Neural crest cell (in vitro differentiated cells): ENCODE measurements at places on chromosomes 6 and 20.

- DNase-seq, result no peak
Observed at GRCh38 chr20:63328026-63328700, 33.0 kb downstream of the CHRNA4 start.

GRCh38 chr6:87196275-87196842 is 41.0 kb downstream of the ZNF292 start:
- DNase-seq, result no peak

DNA sequence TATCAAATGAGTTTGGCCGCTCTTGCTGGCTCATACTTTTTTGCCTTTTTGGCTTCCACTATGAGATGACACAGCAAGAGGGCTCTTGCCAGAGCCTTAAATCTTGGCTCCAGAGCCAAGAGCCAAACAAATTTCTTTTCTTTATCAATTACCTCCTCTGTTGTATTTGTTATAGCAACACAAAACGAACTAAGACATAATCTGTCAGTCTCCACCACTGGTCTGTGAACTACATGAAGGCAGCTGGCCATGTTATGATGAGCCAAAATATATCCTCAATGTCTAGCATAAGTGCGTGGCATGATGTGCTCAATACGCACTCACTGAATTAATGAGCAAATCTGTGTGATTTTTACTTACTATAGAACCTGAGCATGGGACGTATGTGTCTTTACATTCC is 220.0 kb upstream of the ZNF217 start:
- no peak for DNase-seq

GRCh38 chr6:44642870-44643522 is 255.5 kb downstream of the CDC5L start:
- no peak for DNase-seq

DNA sequence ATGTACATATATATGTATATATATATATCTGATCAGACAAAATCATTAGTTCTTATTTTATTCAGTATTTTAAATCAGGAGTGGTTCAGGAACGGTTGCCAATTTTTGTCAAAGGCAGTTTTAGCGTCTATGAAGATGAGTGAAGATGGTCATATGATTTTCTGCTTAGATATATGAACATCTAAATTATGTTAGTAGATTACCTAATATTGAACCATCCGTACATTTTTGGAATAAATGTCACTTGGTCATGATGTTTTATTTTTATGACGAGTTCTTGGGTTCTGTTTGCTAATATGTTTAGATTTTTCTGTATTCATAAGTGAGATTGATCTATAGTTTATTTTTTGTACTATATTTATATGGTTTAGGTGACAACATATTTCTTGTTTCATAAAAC is 3.3 kb downstream of the TMEM244 start:
- no peak for DNase-seq

DNA sequence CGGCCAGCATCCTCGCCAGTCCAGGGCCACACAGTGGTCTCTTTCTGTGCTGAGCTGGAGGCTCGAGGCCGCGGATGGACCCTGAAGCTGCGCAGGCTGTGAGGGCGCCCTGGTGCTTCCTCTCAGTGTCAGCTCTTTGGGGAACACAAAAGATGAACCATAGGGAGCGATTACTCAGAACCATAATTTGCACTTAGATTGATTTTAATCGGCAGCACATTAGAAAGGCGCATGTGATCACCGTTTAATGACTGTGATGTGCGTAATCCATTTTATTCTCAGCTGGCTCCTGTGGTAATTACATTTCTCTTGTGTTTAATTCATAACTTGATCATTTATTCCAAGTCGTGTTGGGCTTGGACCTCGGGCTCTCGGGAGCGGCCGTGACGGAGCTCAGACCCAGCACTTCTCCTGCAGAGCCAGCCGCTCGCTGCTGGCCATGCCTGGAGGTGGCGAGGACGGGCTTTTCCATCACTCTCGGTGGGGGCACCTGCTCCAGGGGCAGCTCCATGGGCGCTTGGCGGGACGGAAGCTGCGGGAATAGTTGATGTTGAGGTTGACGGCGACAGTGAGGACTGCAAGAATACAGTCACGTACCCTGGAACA is 25.6 kb upstream of the NTSR1 start:
- no peak for DNase-seq

GRCh38 chr20:29878777-29879442 is 1378.6 kb upstream of the DEFB115 start:
- no peak for DNase-seq

GRCh38 chr6:55490871-55491270 is 88.1 kb downstream of the HMGCLL1 start:
- no peak for DNase-seq

DNA sequence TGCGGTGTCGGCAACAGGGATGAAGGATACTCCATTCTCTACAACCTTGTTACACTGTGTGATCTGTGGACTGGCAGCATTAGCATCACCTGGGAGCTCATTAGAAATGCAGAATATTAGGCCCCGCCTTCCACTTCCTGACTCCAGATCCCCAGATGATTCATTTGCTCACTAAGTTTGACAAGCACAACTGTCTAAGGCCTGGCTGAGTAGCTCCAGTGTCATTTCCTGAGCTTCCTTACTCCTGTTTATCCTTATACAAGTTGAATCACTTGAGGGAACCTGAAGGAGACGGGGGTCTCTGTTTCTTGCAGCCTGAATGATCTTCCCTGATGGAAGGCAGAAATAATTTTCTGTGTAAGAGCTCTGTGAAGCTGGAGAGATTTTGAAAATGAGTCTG is 32.7 kb upstream of the PROKR2 start:
- DNase-seq, result no peak

GRCh38 chr20:8971669-8972316 is 97.1 kb upstream of the PLCB4 start:
- DNase-seq, result no peak
